ENCODE measurements at places on chromosomes 12 and 14.

GRCh38 chr12:50351120-50352043 is 45.0 kb downstream of the FAM186A start:
- peak; percentile 58 for DNase-seq

GRCh38 chr14:65604936-65605335 is 192.4 kb downstream of the FUT8 start:
- DNase-seq, result no peak

GRCh38 chr12:99036566-99036965 is 391.5 kb downstream of the APAF1 start:
- no peak for DNase-seq

GRCh38 chr14:65302571-65303189 is 109.8 kb upstream of the FUT8 start:
- no peak for DNase-seq

DNA sequence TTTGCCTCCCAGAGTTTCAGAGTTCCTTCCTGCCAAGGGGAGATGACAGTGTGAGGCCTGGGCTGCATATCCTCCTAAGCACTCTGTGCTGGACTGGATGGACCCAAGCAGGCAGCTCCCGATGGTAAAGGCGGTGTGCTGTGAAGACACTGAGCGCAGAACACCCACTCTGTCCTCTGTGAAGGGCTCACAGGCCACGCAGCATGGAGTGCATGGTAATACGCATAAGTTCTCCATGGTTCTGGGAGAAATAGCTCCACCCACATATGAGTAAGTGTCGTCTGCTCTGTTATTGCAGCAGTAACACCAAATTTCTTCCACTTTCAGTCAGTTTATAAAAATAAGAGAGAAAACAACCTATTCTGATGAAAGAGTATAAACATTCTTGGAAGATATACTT is 55.8 kb downstream of the TMEM30B start:
- no peak for DNase-seq

- DNase-seq, result no peak
Observed at GRCh38 chr14:33773205-33774030, 177.5 kb downstream of the EGLN3 start.

DNA sequence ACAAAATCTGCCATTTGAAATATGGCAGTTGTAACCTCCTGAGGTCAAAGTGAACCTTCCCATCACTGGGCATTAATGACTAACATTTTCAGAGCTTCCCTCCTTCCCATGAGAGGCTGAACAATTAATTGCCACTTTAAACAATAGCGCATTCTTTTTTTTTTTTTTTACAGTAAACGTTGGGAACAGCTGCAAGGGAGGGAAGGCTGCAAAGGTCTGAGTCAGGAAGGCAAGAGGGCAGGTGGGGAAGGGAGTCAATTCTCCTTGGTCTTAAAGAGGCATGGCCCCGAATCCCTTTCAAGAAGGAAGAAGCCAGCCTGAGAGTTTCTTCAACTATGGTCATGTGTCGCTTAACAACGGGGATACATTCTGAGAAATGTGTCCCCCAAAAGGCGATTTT is 41.0 kb upstream of the PLEKHG3 start:
- DNase-seq, result peak; percentile 67

All from islet precursor cell (in vitro differentiated cells).